ENCODE measurements at places on chromosomes 1 and 21.

- no peak for DNase-seq
Observed at GRCh38 chr1:202131956-202132821, 9.5 kb downstream of the GPR37L1 start.

GRCh38 chr1:154418923-154419619 lies 13.9 kb downstream of the IL6R start:
- DNase-seq, result no peak

GRCh38 chr1:47687631-47688460 lies 250.0 kb downstream of the FOXD2 start:
- no peak for DNase-seq

DNA sequence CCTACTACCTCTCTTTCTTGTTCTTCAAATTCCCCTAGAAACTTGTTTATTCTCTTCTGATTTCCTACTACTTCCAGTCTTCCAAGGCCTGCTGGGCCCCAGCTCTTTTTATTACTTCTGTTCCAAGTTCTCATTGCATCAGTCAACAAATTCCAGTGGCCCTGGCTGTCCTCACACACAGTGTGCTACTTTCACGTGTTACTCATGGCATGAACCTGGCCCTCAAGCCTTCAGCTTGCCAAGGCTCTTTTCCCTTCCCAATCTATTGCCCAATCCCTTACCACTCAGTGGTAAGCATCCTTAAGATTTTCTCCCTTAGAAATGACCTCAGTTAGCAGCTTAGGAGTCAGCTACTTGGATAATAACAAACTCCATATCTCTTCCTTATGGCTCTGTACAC lies 613.5 kb downstream of the LMO4 start:
- DNase-seq, result peak; percentile 67

GRCh38 chr1:94319319-94320102 lies 82.1 kb upstream of the ARHGAP29 start:
- no peak for DNase-seq

DNA sequence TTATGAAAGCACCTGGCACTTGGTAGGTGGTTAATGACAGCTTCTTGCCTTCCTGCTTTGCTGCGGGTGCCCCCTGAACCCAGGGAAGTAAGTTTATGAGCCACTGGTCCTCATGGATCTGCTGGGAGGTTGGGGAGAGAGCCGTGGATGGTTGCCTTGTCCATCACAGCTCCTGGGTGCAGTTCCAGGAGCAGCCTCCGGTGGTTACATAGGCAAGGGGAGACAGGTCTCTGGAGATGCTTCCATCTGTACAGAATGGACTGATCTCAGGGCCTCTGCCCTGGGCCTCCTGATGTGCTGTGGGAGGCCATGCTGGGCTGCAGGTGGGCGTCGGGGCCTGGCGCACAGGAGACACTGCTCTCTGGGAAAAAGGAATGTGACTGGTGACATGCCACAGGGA lies 31.6 kb upstream of the ARHGEF10L start:
- DNase-seq, result no peak

DNA sequence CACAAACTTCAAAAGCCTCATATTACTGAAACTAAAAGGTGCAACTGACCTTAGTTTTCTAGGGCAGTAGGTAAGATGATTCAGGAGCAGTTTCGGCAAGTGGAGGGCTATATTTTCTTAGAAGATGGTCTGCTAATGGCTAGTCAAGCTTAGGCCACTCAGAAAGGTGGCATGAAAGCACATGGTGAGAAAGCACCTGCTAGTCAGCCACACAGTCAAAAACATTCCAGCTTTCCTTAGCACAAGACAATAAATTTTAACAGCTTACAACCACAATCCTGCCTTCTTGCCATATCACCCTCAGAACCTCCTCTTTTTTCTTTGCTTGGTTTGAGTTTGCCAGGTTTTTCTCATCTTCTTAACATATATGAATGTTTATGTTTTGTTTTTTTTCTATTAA lies 81.1 kb upstream of the SLFNL1 start:
- DNase-seq, result no peak

DNA sequence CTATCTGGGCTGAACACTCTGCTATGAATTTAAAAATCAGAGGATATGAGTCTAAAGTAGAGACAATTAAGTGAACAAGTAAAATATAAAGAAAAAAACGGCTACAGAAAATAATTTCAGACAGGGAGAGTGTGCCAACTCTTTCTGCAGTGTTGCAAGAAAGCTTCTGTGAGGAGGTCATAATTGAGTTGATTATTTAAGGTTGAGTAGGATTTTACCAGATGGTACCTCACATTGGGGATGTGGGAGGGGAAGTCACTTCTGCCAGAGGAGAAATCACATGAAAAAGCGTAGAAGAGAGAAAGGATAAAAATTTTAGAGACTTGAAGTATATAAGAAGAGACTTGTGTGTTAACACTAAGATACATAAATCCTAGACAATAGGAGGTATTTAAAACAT lies 238.0 kb upstream of the NCAM2 start:
- no peak for DNase-seq

DNA sequence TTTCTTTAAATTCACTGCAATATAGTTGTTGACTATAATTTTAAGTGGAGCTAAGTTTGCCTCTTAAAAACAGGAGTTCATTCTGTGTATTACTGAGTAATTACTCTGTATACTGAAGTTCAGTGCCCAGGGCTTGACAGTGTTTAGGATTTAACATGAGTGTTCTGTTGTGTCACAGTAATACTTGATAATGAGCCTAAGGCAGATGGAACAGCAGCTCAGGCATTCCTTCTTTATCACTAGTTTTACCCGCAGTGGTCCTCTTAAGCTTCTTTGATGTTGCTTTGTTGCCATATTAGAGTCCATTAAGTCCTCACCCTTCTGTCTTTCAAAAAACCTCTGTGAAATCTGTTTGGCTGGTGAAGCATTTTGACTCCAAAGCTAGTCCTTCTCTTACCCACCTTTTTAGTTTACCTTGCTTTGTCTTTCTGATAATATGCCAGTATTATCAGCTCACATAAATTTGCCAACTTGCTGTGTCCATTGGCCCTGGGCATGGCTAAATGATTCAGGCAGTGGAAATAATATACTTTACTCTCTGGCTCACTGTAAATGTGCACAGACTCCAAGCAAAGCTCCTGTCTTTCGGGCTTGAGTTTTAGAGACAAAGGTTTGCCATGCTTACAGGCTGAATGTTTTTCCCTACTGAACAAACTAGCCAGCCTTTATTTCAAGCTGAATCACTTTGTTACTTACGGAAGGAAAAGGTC lies 17.7 kb downstream of the HIPK1 start:
- no peak for DNase-seq

- no peak for DNase-seq
Observed at GRCh38 chr21:28832013-28832714, 160.5 kb downstream of the LTN1 start.

GRCh38 chr21:16421965-16422364 lies 692.2 kb downstream of the USP25 start:
- DNase-seq, result no peak

DNA sequence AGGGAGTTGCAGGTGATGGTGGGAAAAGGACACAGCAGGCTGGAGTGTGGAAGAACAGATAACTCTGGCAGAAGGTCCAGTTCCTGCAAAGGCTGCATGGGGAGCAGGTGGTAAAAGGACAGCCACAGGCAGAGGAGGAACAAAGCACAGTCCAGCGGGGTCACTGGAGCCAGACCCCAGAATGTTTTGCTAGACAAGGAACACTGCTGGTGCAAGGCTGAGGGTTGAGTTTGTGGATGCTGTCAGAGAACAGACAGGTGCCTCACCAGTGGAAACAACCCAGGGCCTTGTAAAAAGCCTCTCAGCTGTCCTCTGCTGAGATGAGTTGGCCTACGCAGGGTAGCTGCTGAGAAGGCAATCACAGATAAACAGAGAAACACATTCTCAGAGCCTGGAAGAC lies 101.7 kb downstream of the SSBP3 start:
- no peak for DNase-seq

DNA sequence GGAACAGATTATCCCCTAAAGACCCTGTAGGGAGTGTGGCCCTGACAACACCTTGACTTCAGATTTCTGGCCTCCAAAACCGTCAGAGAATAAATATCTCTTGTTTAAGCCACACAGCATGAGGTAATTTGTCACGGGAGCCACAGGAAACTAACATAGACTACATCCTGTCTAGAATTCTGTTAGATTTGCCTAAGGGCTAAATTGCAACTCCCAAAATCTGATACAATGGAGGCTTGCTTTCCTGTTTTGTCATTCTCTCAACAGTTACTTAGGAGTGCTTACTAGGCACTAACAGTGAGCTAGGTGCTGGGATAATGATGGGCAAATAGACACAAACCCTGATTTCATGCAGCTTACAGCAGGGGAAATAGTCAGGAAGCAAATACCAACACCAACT lies 141.6 kb downstream of the MIS18A start:
- DNase-seq, result no peak

DNA sequence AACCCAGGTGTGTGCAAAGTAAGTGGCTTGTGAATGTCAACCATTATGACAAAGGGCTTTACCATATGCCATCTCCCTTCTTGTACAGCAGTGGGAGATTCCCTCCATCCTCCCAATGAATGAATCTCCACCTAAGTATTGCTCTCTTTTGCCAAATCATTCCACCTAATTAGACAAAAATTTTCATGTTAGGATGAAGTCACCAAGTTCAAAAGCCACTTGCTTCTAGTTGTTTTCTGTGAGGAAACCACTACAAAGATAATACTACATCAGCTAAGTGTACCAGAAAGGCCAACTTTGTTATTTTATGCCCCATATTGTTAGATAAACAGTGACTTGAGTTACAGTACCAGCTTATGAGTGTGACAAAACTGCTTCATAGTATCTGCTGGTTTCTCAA lies 34.3 kb downstream of the FAM78B start:
- no peak for DNase-seq

DNA sequence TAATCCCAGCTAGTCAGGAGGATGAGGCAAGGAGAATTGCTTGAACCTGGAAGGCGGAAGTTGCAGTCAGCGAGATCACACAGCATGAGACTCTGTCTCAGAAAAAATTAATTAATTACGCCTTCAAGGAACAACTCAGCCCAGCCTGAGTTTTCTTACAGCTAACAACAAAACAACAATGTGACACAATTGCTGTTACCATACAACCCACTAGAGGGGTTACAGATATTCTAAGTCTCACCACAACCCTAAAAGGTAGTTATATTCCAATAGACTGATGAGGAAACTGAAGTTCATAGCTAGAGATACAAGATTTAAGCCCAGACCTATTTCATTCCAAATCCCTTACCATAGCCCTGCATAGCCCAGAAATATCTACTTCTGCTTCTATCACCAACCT lies 2.9 kb upstream of the LRRC8C start:
- no peak for DNase-seq

GRCh38 chr1:112722601-112723510 lies 7.7 kb upstream of the PPM1J start:
- no peak for DNase-seq

- DNase-seq, result no peak
Observed at GRCh38 chr1:215887627-215888026, 320.5 kb downstream of the KCTD3 start.

GRCh38 chr1:11337580-11338073 lies 64.6 kb downstream of the UBIAD1 start:
- no peak for DNase-seq

GRCh38 chr21:44052071-44052829 lies 40.1 kb downstream of the TRAPPC10 start:
- DNase-seq, result no peak

- DNase-seq, result no peak
Observed at GRCh38 chr1:111133866-111134265, 6.0 kb downstream of the DRAM2 start.

DNA sequence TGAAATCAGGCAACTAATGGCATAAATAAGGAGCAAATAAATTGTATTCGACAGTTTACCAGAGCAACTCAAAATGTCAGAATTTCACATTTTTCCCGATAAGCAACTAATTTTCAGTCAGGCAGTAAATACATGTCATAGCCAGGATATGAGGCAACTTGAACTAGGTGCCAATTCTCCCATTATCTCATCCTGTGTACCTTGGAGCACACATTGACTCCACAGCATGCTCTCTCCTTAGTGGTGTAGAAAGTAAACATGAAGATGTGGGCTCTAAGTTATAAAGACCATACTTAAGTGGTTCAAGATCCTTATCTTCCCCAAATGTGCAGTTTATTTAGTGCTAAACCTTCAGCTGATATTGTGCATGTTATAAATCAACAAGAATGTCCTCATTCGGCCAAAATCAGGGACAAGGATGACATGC lies 197.8 kb downstream of the VAV3 start:
- DNase-seq, result no peak

GRCh38 chr1:217062586-217062985 lies 339.4 kb upstream of the ESRRG start:
- no peak for DNase-seq

DNA sequence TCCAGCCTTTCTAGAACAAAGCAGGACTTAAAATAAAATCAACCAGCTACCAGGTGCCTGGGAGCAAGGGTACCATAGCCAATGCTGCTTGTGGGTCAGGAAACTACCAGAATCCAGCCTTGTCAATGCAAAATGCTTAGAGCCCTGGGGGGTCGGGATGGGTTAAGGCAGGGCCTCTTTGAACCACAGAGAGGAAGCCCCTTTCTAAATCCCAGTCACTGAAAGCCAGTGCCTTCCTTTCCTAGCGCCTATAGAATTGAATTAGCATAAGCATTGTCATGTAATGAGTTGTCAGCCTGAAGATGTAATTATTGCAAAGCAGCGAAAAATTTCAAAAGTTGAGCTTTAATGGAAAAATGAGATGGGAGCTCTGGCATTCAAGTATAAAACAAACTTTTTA lies 176.6 kb upstream of the DAB1 start:
- no peak for DNase-seq

DNA sequence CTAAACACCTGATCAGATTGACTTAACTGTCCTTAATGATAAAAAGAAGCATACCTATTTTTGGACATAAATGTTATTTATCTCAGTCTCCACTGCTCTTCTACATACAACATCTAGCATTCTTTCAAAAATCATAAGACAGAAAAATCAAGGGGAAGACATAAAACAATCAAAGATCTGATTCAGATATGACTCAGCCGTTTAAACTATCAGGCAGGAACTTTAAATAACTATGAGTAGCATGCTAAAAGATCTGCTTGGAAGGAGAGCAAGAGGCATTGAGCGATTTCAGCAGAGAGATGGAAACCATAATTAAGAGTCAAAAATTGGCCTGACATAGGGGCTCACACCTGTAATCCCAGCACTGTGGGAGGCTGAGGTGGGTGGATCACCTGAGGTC lies 27.2 kb upstream of the SLC22A15 start:
- DNase-seq, result no peak

- DNase-seq, result no peak
Observed at GRCh38 chr1:30085811-30086770, 637.3 kb downstream of the MATN1 start.

DNA sequence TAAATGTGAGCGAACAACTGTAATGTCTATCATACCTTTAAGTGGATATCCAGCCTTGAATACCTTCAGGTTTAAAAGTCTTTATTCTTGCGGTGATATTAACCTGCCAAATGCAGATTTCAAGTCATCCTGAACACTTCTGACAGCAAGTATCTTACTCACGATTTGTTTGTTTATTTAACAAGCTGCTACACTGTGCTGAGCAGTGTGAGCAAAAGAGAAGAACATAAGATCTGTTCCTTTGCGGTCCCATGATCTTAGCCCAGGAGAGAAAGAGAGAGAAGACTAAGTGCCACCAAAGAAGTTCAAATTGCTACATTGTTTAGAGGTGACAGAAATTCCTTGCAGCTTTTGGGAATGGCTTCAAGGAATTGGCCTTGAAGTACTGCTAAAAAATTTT lies 9.5 kb upstream of the IL24 start:
- DNase-seq, result no peak

Measured in ascending aorta (tissue), 2 donors.